CD4-positive, alpha-beta T cell treated with Interleukin-6 for 4 hours (primary cell): ENCODE measurements at places on chromosomes 3 and 15.

DNA sequence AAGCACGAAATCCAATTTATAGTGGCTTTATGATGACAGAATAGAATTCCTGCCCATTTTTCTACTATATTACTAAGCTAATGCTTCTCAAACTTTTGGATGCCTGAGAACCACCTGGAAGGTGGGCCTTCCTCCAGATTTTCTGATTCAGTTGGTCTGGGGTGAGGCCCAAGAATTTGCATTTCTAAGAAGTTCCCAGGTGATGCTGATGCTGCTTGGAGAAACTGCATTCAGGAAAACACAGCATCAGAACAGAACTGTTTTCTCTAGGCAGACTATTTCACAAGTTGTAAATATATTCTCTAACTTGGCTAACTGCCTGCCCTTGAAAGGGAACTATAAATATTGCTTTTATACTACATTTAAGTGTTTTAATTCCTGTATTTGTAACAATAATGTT lies 644.9 kb upstream of the DPPA4 start:
- no peak for DNase-seq

- DNase-seq: no peak
These were observed 15.8 kb downstream of the GRIP2 start for GRCh38 chr3:14524311-14524711.

GRCh38 chr3:43695863-43696262 lies 5.1 kb downstream of the ABHD5 start:
- DNase-seq: no peak

GRCh38 chr3:168416446-168416845 lies 320.7 kb upstream of the GOLIM4 start:
- no peak for DNase-seq

DNA sequence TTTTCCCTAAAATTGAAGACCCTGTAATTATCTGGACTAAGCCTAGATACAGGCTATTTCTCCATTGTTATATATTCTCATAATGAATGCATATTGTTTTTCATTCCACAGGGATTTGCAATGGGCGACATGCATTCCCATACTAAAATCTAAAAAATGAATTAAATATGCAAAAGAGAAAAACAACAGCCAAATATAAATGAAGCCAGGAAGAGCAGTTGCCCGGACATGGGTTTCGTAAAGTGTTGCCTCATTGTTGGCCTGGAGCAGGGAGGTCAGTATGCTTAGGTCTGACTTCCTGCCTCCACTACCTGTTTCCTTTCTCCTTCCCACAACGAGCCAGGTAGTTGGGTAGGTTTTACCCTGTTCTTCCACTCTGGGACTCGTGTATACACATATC lies 27.1 kb upstream of the SLCO3A1 start:
- DNase-seq: no peak

DNA sequence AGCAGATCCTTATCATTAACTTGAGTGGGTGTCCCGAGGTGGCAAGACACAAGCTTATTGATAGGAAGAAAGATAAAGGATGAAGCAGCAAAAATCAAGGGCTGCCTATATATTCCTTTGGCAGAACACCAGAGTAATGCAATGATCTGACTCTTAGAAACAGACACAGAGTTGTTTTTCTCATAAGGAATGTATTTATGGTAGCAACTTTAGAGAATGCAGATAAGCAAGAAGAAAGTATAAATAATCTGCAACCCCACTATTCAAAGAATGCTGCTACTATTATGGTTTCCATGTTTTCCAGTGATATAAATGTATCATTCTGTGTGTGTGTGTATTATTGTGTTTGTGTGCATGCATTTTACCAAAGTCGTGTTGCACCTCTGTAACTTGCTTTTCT lies 208.3 kb downstream of the THSD4 start:
- no peak for DNase-seq

- DNase-seq: no peak
These were observed 33.9 kb upstream of the TOPBP1 start for GRCh38 chr3:133695560-133696171.

GRCh38 chr15:82570721-82571508 lies 30.7 kb upstream of the RPS17 start:
- no peak for DNase-seq

- DNase-seq: no peak
These were observed 620.2 kb downstream of the RBMS3 start for GRCh38 chr3:29901097-29901496.

DNA sequence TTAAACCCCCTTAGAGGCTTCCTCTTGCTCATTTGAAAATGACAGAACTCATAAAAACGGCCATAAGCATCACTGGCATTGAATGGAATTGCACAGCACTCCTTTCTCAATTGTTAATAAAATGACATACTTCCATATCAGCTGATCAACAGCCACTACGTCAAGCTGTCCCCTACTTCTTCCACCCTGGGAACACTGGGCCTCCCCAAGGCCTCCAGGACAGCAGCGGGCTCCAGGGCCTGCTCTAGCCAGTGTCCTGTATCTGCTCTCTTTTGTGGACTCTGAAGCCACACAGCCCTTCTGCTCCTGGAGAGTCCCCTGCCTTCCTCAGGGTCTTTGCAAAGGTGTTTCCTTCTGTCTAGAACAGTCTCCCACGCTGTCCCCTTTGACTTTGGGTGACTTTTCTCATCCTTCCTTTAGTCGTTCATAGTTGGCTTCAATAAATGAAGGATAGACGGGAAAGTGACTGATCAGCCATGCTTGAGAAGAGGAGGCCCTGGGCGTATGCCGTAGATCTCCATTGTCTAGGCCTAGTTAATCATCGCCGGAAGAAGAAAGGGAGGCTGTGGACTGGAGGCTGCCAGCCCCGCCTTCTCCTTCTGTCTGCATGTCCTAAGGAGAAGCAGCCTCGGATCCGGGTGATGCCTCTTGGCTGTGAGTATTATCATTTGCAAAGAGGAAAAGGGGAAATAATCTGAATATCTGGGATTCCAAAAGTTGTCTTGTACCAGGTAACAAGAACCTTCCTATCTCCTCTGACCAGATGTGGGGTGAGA lies 4.7 kb upstream of the THSD4 start:
- DNase-seq: no peak

DNA sequence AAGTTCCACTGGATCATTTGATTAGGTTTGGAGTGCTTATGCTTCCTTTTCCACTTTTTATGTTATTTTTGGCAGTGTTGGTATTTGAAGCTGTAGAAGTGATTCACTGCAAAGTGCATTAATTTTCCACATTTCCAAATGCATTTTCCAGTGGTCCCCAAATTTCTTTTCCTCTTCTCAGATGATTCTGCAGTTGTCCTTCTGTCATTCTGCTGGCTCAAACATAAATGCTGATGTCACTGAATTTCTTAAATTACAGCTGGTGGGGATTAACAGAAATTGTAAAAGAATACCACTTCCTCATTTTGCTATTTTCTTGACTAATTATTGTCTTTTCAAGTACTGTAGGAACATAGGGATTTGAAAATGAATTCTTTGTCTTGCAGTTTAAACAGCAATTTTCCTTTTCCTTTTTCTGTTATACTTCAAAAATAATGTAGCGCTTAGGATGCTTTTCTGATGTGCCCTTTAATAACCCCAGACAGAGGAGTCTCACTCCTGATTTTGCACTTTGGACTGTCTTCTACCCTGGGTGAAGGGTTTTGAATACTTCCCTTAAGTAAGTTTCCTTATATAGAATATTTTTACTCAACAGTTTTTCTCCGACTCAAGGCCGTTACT lies 25.0 kb downstream of the MITF start:
- DNase-seq: no peak

DNA sequence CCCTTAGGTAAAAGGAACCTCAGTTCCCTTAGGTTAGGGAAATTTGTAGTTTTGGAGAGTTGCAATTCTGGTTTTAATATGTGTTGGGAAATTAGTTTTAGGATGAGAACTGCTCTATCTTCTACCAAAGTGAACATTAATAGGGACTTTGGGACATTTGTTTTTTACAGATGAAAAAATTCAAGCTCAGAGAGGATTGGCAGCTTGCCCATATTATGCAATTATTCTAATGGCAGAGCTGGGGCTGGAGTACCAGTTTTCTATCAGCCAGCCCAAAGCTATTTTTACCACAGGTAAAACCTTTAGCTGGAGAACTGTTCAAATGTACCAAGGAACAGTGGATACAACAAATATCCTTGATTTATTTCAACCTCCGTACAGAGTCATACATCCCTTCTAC lies 127.0 kb downstream of the CPNE4 start:
- no peak for DNase-seq

- DNase-seq: no peak
These were observed at the start of gene ATP13A4 for GRCh38 chr3:193554811-193555210. Gene ATP13A4 (minus strand): TSS chr3:193554895. CDS start chr3:193554799, 96 bp downstream.

GRCh38 chr15:63487076-63487757 lies 17.2 kb upstream of the USP3 start:
- peak; percentile 92 for DNase-seq

DNA sequence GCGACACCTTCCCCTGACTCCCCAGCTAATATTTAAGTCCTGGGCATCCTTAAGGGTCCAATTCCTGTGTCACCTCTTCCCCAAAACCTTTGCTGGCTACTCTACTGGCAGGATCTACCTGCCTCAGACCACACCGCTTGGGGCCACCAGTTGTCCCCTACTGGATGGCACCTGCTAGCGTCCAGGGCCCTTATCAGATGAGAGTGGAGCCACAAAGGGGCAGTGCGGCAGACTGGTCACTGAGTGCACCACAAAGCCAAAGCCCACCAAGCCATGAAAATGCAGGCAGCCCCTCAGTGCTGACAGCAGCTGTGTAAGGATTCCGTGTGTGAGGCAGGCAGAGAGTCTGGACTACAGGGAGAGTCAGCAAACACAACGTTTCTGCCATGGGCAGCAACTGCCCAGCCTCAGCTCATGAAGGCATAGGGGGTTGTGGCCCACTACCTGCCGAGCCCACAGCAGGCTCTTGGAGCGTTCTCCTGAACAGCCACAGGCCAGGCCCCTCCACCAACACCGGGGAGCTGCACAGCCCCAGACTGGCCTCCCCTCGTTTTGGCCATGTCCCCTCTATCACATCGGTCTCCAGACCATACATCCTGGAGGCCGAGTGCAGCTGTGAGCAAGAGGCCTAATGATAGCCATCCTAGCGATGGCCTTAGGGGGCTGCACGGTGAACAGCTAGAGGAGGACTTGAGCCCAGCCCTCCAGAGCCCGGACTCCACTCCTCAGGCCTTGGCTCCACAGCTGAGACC lies 32.3 kb downstream of the ALDH1L1 start:
- DNase-seq: no peak

DNA sequence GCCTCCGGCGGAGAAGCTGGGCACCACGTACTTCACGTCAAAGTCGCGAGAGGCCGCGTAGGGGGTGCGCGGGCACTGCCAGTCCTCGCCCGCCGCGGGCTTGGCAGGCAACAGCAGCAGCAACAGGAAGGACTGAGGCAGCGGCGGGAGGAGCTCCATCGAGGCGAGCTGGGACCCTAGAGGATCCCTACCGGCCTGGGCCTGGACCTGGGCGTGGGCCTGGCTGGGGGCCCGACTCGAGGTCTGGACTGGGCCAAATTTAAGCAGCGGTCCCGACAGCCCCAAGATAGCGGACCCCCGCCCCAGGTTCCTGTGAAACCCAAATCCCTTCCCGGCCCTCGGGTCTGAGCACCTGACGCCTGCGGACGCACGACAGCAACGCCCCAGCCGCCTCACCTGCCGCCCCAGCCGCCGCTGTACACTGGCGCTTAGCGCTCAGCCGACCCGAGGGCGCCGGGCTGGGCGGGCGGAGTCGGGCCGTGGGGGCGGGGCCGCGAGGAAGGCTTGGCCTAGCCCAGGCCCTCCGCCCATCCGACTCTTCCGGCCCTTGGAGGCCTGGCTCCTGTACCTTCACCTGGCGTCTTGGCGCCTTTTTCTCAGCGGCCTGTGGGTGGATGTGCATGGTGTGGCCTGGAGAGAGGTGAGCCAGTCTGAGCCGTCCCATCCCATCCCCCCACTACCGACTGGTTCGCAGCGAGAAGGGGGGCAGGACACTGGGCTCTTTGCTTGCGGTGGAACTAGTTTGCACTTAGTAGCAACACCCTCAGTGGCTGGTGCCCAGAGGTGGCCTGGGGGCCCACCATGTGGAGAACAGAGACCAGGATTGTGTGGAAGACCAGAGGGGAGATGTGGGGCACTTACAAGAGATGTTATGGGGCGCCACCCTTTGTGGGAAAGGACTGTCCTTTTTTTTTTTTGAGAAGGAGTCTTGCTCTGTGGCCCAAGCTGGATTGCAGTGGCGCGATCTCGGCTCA lies at the start of gene MST1R:
Gene MST1R, minus strand, starts transcription at position 423 of the 974 bp plus-strand sequence. Its CDS starts 264 bp downstream, at position 159.
- DNase-seq: peak; percentile 89

GRCh38 chr3:189727898-189728297 lies 96.7 kb downstream of the TP63 start:
- no peak for DNase-seq

GRCh38 chr3:157542711-157543500 lies 39.7 kb upstream of the VEPH1 start:
- DNase-seq: no peak

GRCh38 chr3:16148783-16149182 lies 25.7 kb upstream of the GALNT15 start:
- DNase-seq: no peak

DNA sequence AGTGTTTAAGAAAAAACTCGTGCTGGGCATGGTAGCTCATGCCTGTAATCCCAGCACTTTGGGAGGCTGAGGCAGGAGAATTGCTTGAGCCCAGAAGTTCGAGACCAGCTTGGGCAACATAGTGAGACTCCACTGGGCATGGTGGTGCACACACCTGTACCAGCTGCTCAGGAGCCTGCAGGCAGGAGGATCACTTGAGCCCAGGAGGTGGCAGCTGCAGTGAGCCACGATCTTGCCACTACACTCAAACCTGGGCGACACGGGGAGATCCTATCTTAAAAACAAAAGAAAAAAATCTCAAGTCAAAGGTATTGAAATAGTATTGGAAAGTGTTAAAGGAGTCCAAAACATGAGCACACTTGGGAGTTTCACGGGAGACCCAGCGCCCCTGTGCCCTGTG lies 14.0 kb downstream of the KLF13 start:
- DNase-seq: peak; percentile 36

GRCh38 chr3:67458896-67459530 lies 195.4 kb downstream of the SUCLG2 start:
- DNase-seq: no peak

- DNase-seq: no peak
These were observed 14.7 kb downstream of the TM4SF4 start for GRCh38 chr3:149489060-149489690.

DNA sequence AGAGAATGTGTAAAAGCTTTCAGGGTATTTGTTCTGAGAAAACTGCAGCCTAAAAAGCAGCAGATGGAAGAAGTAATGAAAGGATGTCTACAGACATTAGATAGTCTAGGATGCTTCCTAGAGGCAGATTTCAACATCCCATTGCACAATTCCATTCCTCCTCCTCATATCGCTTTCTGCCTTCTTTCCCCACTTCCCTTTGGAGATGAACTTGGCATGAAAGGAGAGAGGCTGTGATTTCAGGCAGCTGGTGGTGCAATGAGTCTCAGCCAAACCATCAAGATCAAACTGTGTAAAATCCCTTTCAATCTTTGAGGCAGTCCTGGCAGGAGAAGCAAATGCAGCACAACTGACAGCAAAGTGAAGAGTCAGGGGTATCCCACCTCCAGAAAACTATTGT lies 438.7 kb upstream of the KCNMB2 start:
- DNase-seq: no peak

- no peak for DNase-seq
These were observed 227.8 kb upstream of the MRPL3 start for GRCh38 chr3:131730581-131730980.

DNA sequence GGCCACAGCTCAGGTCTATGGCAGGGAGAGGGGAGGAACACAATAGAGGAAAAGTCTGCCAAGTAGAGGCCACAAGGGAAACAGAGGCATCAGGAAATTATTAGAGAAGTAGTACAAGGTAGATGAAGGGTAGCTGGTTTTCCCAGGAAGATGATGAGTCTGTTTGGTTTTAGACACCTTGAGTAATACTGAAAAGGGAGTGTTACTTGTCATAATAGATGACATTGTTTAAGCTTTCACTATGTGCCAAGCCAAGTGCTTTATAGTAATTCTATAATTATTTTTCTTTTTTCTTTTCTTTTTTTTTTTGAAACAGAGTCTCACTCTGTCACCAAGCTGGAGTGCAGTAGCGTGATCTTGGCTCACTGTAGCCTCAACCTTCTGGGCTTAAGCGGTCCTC lies 13.7 kb downstream of the PXK start:
- DNase-seq: no peak
